ENCODE measurements at places on chromosomes 12 and 14.

DNA sequence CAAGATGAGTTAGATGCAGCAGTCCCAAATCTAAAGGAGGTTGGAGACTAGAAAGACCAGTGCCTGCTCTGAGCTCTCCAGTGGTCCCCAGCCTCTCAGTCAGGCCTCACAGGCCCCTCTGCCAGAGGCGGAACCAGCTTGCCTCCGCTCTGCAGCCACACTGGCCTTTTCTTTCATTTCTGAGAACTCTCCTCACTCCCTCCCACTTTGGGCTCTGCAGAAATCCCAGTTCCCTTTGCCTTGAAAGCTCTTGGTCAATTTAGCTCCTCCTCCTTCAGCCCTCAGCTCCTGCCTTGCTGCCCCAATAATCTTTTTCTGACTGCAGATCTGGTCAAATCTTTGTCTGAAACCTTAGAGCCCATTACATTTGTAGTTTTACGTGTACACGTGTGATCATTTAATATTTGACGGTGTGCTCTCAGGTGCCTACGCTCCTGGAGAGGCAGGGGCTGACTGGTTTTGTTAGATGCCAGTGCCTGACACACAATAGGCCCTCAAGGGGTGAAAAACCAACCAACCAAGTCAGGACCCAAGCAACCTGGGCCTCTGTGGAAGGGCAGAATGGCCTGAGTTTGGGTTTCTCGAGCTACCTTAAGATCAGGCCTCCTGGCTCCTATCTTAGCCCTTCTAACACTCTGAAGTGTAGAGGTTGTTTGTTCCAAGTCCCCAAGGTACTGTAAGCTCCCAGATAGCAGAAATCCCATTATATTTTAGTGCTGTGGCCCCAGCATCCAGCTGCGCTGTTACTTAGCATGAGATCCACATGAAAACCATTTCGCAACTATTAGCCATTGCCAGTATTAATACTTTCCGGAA, 1.1 kb upstream of the NUDT4 start:
- DNase-seq: peak; percentile 15

DNA sequence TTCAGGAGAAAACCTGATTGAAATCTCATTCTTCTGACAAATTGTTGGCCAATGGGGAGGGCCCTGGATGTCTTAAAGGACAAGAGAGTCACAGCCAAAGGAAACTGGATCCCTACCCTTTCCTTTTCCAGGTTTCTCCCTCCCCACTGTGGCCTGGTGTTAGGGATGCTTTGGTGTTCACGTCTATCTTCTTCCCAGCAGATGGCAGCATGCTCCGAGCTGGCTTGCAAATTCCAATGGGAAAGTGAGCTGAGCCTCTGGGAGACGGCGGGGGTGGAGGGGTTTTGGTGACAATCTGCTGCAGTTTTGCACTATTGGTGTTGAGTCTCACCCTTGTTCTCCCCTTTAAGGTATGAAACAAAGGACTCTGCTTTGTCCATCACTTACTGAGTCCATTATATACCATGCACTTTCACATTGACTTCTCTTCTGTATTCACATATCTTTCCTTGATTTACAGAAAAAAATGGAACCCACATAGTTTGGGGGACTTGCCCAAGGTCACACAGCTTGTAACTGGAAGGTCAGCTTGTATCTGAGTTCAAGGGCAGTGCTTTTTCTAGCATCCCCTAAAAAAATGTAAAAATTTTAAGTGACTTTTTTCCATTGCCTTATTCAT, 39.3 kb downstream of the CCDC177 start:
- DNase-seq: peak; percentile 56

DNA sequence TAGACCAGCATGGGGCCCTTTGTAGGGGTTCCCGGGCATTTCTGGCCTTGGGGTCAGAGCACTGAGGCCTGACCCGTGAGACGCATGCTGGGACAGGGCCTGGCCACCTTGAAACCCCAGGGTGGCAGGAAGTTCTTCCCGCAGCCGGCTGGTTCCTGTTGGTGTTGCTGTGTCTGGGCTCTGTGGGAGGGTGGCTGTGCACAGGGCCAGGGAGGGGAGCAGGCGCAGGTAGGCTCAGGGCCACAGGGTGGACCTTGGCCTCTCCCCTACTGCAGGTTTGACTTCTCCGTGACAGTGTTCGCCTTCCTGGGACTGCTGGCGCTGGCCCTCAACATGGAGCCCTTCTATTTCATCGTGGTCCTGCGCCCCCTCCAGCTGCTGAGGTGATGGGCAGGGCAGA, 48.2 kb downstream of the SLC8B1 start:
- no peak for DNase-seq

- no peak for DNase-seq
These were observed 160.7 kb upstream of the TMTC1 start for GRCh38 chr12:29944269-29945000.

DNA sequence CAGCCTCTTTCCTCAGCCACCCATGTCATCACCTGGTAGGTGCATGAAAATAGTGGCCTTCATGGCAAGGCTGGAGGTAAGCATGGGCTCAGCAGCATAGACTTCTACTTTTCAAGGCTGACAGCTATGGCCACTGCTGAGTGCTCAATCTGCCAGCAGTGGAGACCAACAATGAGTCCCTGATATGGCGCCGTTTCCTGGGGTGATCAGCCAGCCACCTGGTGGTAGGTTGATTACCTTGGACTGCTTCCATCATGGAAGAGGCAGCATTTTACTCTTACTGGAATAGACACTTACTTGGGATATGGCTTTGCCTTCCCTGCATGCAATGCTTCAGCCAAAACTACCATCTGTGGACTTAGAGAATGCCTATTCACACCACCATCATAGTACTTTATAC, 39.5 kb upstream of the USP44 start:
- DNase-seq: no peak

Measured in SJCRH30 (cell line).